ENCODE measurements at places on chromosomes 2 and 18.
A peak's percentile ranks its signal among the peaks of the same experiment; 100 is the strongest.

- no peak for DNase-seq
Observed at GRCh38 chr2:5521461-5521860, 170.7 kb upstream of the SOX11 start.

GRCh38 chr2:15973481-15974401 is 33.4 kb downstream of the MYCN start:
- no peak for DNase-seq

DNA sequence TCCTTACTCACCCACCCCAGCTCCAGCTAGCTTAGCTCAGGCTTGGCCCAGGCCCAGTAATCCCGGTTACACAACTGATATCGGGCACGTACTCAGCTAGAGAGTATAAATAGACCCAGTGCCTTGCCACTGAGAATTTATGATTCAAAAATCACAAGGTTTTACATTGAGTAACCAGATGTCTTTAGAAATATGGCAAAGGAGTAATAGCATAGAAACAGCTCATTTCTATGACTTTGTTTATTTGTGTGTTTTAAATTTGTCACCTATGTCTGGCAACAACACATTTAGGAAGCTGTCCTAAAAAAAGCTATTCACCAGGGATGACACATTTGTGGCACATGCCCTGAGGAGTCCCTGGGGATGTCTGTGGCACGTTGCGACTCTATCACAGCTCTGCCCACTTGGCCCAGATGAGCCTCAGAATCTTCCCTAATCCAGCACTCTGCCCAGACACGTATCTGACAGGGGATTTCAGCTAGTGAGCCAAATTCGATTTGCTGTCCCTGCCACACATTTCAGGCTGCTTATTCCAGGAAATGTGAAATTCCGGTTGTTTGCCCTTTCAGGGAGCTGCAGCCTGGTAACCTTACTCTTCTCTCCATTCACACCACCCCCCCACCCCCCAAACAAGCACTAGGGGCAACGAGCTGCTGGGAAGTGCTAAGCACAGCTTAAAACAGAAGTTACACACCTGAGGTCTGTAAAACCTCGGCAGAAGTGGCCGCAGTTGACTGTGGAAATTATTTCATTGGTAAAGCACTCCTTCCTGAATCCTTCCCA is 85.4 kb upstream of the ZCCHC2 start:
- DNase-seq: peak; percentile 55

DNA sequence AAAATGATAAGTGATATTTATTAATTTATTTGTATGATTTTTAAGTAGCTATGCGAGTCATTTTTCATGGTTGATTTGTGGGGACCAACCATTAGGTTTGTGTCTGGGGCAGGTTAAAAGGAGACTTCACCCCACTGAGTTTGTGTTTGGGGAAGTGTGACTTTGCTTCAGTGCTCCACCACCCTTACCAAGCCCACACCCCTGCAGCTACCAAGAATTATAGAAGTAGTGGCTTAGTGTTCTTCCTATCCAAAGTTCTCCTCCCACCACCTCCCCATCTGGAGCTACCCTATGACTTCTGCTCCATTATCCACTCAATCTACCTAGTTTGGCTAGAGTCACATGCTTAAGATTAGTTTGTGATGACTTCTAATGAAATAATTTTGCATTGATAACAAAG is 182.1 kb upstream of the ZEB2 start:
- DNase-seq: no peak

GRCh38 chr2:117828870-117829269 is 14.4 kb downstream of the DDX18 start:
- no peak for DNase-seq

DNA sequence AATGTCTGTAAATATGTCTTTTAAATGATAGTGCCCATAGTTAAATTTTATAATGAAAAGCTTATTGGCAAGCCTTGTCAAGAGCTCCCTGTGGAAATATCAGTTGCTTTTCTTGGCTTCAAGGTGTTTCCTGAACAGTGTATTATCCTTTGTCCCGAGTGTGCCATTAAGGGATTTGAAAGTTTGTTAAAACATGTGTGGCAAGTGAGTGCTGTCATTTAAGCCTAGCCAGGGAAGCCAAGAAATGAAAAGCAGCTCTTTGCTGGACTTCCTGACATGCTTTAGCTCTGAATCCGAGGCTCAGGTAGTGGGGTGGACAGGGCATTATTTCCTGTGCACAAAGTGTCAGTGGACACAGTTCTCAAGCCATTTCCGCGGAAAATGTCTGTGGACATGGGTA is 111.5 kb downstream of the DIS3L2 start:
- DNase-seq: no peak

- peak; percentile 84 for DNase-seq
Observed at GRCh38 chr2:205706769-205707381, 24.6 kb downstream of the NRP2 start.

DNA sequence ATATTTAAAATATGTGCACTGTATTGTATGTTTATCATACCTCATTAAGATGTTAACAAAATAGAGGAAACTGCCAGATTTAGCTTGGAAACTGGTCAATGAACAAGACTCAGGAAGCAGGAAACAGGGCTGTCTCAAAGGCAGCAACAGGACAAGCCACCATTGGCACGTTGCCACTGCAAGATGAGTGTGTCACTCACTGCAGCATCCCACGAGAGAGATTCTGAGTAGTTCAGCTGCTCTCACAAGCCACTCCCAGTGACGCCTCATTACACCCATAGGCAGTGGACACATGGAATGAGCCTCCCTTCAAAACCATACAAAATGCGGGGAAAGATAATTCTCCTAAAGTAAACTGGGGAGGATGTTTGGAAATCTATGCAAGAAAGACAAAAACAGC is 181.9 kb upstream of the DLGAP1 start:
- no peak for DNase-seq
